ENCODE measurements at places on chromosomes 5 and 9.

DNA sequence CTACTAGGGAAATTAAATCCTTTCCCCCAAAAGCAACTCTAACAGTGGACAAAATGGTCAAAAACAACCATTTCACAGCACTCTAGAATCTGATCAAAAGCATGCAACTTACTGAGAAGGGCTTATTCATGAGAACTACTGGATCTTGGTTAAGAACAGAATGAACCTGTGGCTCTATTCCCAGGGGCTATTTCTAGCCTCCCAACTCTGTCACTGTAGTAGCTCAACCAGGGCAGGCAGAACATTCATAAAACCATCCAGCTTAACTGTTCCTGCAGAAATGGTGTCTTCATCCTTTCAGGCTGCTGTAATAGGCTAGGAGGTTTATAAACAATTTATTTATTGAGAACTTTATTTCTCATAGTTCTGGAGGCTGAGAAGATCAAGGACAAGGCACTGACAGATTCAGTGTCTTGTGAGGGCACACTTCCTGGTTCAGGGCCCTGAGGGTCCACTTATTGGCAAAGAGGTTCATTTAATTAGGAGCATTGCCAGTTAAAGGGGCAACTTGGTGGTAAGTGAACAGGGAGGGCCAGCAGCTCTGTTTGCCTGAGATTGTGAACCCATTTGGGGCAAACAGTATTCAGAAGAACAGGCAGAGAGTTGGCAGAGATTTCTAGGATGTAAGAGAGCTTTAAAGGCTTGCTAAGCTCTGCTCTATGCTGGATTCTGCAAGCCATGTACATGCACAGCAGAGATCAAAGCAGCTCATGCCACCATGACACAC, 238.5 kb upstream of the FBXL7 start:
- DNase-seq: no peak

- no peak for DNase-seq
Observed at GRCh38 chr9:119559056-119559455, 189.8 kb upstream of the BRINP1 start.

DNA sequence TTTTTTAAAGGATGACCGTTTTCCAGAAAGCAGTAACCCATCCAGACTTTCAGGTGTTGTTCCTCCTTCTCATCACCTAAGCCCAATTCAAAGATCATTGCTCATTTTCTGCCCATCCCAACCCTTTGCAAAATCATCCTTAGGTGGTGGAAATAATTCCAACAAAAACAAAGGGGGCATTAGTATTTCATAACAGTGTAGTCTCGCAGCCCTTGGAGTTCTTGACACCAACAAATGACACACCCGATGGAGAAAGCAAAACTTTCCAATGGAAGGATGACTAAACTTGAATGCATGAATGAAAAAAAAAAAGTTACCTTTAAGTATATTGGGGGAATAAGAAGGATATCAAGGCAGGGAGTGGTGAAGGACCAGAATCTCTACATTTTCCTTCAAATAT, 117.0 kb downstream of the PAPPA start:
- DNase-seq: no peak

- DNase-seq: no peak
Observed at GRCh38 chr5:161396171-161396570, 150.4 kb downstream of the GABRB2 start.

DNA sequence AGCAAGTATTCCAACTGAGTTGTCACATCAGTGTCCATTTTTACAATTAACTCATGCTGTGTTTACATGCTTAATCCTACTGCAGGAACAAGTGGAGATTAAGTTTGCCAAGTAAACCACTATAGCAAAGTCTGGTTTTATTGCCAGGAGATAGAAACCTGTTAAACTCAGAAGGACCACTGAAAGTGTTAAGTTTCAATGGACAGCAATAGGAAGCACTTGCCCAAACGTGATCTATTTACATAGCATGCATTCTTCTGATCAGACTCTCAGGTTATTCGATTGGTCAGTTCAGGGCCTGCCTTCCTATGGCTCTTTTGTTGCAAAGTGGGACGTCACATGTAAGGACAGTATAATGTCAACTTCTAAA, 28.0 kb upstream of the IFNK start:
- DNase-seq: no peak

- DNase-seq: no peak
Observed at GRCh38 chr5:43006424-43007202, 33.5 kb downstream of the ANXA2R start.

DNA sequence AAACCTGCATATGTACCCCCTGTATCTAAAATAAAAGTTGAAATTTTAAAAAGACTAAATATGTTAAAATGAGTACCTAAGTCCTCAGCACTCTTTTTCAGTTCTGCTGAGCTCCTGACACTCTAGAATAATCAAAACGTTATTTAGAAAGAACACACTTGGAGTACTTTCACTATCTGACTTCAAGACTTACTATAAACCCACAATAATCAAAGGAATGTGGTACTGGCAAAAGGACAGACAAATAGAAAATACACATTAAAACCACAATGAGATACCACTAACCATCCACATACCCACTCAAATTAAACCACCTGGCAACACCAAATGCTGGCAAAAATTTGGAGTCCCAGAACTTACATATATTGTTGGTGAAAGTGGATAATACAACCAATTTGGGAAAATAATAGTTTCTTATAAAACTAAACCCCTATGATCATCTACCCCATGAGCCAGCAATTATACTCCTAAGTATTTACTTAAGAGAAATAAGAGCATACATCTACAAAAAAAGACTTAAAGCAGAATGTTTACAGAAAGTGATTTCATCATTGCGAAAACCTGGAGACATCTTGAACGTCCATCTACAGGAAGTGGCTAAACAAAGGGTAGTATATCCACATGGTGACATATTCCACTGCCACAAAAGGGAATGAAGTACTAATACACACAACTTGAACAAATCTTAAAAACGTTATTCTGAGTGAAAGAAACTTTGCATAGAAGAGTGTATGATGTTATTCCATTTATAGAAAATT, 12.8 kb upstream of the PRSS3 start:
- DNase-seq: no peak

DNA sequence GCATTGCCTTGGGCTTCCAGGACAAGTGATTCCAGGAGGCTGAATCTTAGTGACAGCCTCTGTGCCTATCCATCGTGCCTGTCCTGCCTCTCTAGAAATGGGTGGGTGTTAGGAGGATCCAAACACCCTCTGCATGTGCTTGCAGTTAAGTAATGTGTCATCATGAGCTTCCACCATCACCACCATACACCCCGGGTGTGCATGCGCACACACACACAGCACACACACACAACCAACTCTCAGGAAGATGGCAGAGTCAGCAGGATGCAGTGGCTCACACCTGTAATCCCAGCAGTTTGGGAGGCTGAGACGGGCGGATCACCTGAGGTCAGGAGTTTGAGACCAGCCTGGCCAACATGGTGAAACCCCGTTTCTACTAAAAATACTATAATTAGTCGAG, 22.8 kb upstream of the CERCAM start:
- no peak for DNase-seq

DNA sequence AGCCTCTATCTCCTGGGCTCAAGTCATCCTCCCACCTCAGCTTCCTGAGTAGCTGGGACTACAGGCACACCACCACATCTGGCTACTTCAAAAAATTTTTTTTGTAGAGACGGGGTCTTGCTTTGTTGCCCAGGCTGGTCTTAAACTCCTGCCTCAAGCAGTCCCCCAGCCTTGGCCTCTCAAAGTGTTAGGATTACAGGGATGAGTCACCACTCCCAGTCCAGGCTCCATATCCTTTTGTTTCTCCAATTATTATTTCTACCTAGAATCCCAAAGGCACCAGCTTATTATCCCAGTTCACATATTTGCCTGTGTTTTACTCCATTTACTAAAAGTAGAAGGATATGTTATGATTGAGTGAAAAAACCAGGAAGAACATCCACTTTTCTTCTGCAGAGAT, 84.9 kb downstream of the TEK start:
- DNase-seq: no peak
